ENCODE measurements at places on chromosomes 1 and 21.

DNA sequence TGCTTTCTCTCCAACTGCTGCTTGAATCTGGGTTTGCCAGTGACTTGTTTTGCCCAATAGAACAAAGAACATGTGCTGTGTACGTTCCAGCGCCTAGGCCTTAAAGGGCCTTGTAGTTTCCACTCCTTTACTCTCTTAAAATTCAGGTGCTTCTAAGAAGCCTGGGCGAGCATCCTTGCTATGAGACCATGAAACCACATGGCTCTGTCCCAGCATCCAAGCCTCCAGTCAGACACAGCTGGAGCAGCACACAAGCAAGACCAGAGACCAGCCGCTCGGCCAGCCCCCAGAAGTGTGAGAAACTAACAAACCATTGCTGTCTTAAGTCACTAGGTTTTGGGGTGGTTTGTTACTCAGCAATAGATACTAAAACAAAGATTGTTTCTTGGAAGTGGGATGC, 15.1 kb downstream of the PLEKHO1 start:
- no peak for DNase-seq

GRCh38 chr21:22192766-22193165, 1194.6 kb downstream of the NCAM2 start:
- DNase-seq, result no peak

DNA sequence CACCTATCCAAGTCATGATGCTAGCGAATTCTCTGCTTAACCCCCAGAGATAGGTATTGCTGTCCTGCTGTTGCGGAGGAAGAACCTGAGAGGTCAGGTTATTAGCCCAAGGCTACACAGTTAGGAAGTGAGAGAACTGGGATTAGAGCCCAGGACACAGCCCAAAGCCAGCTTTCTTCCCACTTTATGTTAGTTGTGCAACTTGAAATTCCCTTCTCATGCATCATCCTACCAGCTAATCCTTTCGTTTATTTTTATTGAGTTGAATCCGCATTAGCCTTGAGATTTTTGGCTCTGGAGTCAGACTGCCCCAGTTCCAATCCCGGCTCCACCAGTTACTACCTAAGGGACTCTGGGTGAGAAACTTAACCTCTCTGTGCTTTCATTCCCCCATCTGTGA, 65.4 kb downstream of the PLEKHA6 start:
- DNase-seq, result no peak

DNA sequence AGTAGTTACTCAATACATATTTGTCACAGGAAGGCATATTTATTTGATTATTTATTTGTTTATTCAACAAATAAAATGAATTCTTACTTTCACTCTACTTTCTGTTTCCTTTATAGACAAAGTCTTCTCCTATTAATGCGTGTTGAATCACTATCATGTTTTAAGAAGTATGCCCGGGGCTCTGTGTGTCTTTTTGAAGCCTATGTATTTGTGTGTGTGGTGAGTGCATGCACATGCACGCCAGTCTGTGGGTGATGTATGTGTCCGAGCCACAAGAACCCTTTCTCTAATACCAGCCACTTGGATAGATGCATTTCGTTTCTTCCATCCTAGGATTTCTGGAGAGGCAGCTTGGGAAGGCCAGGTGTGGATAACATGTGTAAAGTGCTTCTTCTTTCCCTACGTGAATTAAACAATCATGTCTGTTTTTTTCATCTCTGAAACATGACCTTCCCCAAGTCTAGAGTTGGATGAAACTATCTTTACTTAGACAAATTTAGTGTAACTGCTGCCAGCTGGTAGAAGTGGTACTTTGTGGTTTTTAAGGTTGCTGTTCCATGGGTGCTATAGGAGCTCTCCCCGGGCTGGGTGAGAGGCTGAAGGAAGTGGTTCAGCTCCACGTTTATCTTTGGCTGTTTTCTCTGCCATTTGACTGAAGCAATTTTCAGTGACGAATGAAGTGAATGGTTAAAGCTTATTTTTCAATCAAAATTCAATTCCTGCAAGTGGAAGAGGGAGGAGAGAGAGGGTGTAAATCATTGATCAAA, 46.8 kb upstream of the PPM1J start:
- DNase-seq, result no peak

DNA sequence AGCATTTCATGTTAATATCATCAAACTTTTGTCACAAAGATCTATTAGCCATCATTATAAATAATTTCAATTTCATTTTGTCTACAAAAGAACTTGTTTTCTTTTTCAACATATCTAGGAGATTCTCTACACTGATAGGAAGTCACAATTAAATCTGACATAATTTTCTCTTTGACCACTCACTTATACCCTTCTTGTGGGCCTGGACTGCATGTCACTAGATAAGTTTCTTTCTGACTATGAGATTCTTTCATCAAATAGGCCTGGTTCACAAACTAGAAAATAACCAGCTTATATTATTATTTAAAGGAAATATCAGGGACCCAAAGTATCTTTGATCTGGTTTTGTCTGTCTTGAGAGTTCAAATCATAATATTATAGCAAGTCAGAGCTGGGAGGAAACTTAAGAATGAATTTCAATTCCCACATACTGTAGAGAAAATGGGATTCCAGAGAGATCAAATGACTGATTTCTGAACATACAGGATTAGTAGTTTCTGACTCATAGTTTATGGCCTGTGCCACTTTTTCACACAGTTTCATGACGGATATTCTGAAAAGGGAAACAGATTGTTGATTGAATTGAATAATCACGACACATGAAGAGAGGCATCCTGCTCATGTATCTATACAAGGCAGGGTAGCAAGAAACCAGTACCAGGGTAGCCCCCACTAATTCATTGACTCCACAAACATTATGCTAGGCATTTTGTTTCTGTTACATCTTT, 355.8 kb downstream of the GPATCH2 start:
- DNase-seq, result no peak

- no peak for DNase-seq
Measured at GRCh38 chr1:36080801-36081200, 3.1 kb upstream of the TEKT2 start.

DNA sequence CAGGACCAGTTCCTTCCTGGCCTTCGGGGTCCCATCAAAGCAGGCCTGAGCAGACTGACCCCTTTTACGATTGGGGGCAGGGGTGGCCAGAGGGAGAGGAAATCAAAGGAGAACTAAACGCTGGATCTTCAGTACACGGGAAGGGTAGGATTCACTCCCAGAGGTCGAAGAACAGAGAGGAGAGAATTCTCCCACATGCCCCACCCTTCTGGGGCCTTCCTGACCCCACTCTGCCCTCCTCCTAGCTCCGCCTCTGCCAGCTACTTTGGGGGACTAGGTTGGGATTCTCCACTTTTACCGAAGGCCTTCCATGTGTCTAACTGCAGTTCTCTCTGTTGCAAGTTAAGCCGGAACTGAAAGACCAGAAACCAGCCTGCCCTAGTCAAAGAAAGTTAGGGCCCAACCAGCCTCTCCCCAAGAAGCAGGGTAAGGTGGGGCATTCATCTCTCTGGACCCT, 654 bp upstream of the ARHGEF2 start:
- peak; percentile 40 for DNase-seq

DNA sequence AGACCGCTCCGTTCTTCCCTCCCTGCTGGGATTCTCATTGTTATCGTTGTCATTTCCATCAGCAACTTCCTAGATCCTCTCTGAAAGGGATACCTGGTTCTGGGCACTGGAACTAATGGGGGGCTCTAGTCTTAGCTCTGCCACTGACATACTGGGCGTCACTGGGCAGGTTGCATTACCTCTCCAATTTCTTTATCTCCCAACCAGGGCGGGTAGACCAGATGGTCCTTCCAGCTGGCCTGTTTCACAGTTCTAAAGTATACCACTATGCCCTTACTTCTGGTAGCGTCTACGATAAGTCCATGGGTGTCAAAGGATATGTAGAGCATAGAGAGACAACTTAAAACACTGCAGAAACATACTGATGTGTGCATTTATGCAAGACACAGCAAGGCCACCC, 1.4 kb downstream of the GPR37L1 start:
- DNase-seq, result no peak

GRCh38 chr1:32125313-32125712, 17.5 kb downstream of the KPNA6 start:
- DNase-seq, result no peak

DNA sequence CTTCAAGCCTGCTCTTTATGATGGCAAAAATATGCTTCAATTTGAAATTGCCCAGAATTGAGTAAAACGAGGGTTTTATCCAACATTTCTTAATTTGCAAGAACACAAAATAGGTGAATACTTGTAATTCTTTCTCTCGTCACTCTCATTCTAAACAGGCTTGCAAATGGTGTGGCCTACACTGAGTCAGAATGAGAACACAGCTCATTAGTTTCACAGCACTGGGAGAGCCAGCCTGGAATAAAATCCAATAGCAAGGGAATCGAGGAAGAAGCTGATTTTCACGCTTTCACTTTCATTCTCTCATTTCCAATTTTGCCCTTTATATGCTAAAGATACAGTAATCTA, 537.5 kb downstream of the LTN1 start:
- DNase-seq, result no peak

DNA sequence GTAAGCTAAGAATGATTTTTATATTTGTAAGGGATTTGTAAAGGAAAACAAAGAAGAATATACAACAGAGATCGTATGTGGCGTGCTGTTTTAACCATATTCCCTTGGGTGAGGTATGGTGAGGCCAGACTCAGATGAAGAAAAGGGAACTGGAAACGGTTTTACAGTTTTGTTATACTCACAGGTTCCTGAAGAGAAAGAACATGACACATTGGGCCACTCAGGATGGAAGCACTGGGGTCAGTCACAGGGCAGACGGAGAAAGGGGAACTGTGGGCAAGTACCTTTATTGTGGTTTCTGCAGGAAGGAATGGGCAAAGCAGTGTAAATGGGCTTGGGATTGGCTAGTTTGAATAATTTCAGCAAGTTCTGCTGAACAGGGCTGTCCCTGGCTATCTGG, 177.4 kb downstream of the LBR start:
- DNase-seq, result no peak

DNA sequence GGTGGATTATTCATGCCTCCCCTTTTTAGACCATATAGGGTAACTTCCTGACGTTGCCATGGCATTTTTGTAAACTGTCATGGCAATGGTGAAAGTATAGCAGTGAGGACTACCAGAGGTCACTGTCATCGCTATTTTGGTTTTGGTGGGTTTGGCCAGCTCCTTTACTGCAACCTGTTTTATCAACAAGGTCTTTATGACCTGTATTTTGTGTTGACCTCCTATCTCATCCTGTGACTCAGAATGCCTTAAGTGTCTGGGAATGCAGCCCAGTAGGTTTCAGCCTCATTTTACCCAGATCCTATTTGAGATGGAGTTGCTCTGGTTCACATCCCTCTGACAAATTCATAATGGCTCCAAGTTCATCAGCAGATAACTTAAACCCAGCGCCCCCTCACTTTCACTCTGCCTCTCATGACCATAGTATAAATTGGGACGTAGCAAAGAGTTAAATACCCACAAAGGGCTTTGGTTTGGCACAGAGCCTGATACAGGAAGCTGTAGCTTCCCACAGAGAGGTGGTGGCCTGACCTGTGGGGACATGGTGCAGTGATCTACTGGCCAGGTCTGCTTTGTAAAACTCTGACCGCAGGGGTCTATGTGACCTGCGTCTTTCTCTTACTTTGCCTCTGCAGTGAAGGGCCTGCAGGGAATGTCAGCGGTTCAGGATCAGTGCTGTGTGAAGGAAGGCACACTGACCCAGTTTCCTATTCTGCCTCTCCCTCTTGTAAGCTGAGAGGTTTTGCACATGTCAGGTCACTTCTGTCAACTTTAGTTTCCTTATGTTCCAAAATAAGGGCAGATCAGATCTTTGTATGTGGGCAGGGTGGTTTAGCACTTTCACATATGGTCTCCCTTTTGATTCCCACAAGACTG, 78.1 kb upstream of the ZNF644 start:
- DNase-seq, result no peak

- no peak for DNase-seq
Measured at GRCh38 chr21:46486481-46487126, 27.9 kb downstream of the DIP2A start.

DNA sequence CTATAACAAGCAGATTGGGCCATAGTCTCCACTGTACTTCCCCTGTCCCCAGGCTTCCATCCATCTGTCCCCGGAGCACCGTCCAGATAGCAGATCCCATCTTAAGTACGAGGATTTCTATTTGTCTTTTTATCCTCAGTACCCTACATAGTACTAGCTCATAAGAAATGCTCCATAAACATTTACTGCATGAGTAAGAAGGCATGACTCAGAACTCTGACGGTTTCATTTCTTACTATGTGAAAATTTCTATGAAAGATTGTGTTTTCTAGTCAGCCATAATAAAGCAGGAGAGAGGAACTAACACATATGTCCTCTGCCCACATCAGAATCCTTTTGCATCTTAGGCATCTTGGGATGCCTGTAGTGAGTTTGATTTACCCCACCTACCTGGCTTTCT, 49.5 kb downstream of the CHD1L start:
- DNase-seq, result no peak

- no peak for DNase-seq
Measured at GRCh38 chr1:171798311-171798710, 16.9 kb downstream of the METTL13 start.

DNA sequence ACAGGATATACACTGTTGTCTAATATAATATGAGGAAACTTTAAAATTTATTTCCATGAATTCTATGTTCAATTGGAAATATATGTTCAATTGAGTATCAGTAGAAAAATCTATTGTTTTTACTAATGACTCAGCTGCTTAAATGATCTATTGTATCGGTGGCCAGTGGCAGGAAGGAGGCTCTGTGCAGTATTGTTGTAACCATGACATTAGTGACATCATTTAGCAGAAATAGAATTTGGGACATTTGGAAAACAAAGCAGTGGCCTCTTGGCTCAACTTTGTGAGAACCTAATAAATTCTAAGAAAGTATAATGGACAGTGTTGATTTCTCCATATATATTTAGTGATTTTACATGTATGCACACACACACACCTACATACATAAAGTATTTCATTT, 257.4 kb downstream of the PDE4B start:
- DNase-seq, result no peak

- no peak for DNase-seq
Measured at GRCh38 chr1:185348296-185348695, 31.3 kb upstream of the IVNS1ABP start.

GRCh38 chr21:42645211-42646075, 8.0 kb upstream of the PDE9A start:
- DNase-seq, result no peak

DNA sequence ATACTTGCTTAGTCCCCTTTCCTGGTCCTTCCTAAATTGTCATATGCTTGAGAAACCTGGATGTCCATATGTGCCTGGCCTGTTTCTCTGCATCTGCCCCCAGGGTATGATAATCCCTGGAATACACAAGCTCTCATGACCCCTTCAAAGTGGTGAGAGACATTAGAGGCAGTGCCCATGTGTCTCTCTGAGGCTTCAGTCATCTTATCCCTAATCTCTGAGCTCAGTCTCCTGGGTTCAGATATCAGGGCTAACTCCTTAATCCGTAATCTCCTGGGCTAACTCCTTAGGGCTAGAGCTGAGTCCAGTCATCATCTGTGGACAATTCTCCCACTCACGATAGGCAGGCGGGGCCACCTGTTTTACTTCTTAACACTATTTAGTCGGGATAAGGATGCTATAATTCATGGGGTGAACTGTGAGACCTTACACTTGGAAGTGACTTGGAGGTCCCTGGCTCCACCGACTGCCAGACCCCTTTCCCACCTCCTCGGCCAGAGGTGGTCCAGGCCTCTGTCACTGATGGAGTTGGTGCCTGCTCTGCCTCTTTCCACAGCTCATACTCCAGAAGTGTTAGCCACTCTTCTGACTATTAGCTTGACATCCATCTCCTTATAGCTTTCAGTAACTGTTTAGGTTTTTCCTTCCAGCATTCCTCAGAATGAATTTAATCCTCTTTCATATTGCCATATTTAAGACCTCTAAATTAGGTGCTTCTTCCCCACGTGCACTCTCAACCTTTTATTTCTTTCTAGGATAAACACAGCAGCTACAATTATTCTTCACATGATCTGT, 22.7 kb downstream of the CCN1 start:
- no peak for DNase-seq
